ENCODE measurements at places on chromosomes 16 and 17. TPM values are rescaled to one million over a fixed set of nuclear protein-coding genes. Genes with fewer than 3 reads are reported as not detected.

DNA sequence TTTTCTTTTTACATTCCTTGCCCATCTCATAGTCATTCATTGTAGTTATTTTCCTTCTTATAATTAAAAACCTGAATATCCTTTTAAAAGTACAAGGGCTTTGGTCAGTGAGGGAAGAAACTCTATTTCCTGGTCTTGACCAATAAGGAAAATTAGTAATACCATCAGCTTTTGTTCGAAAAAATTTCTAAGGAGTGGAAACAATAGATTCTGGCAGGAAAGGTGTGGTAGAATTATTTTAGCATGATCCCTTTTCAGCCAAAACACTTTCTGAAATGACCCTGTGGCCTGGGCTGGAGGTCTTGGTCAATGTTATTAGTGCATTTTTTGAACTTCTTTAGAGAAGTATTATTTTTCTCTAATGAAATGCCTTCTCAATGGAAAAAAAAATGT lies 36.6 kb downstream of the IQCK start:
- no peak for DNase-seq

GRCh38 chr17:31877911-31878702 lies 19.1 kb upstream of the COPRS start:
- DNase-seq, result peak; percentile 28

DNA sequence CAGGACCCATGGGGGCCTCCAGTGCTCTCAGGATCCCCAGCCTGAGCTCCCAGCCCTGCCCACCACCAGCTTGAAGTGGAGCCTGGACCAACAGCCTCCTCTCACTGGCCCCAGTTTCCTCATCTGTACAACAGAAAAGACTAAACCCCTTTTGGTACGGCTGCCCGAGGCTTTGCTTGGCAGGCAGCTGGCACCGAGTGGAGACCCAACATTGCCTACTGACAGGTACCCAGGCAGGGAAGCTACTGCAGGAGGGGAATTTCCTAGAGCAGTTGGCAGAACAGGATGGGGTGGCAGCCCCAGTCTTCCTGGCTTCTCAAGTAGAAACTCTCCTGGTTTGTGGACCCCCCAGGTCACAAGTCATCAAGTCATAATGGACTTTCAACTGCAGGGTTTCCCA lies 14.2 kb downstream of the SREBF1 start:
- DNase-seq, result no peak

Gene HEATR3
- 19.0 TPM for polyA plus RNA-seq
